GM12864 (cell line): ENCODE measurements at places on chromosomes 7 and 10.
A peak's percentile ranks its signal among the peaks of the same experiment; 100 is the strongest.

- no peak for DNase-seq
Measured at GRCh38 chr7:147245274-147245673, 1128.7 kb downstream of the CNTNAP2 start.

GRCh38 chr10:130550952-130551674 lies 414.9 kb downstream of the GLRX3 start:
- DNase-seq, result no peak

GRCh38 chr10:89992575-89992974 lies 291.2 kb downstream of the KIF20B start:
- no peak for DNase-seq

- no peak for DNase-seq
Measured at GRCh38 chr10:69501657-69502056, 50.4 kb downstream of the TSPAN15 start.

DNA sequence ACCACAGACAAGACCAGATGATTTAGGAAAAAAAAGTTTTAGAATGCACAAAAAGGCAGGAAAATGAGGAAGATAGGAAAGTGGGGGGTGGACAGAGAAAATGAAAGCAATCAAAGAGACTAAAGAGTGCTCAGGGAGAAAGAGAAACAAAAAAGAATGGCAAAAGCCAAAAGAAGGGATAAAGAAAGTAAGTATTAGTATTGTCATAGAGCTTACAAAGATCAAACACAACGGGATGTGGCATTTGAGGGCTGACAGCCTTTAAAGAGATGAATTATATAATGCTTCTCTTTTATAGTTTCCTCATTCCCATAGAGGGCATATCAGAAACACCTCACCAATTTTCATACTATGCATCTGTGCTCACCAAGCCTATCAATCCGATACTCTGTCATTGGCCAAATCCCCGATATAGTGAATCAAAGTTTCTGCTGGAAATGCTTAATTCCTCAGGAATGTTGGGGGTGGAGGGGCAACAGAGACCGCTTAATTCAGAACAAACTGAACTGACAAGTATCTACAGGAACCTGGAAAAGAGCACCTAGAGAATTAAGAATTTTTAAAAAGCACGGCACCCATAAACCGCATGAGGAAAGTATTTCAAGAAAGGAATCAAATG lies 2.7 kb downstream of the COG5 start:
- DNase-seq, result no peak

GRCh38 chr10:77700086-77700485 lies 62.5 kb upstream of the KCNMA1 start:
- no peak for DNase-seq

DNA sequence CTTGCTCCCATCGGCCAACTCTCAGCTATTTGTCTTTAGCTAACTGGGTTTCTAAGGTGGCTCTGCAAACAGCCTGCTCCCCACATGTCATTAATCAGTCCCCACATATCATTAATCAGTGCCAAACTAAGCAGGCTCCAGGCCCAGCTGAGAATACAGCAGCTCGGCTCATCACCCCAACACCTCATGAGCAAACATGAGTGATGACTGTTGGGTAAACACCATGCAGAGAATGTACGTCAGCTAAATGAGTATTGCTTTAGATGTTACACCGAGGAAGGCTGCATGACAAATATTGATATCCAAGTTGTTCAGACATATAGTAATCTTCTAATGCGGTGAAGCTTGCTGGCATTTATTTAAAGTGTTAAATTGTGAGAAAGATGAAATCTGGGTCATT lies 187.5 kb upstream of the AOAH start:
- DNase-seq, result no peak

GRCh38 chr7:47991270-47991669 lies 11.9 kb upstream of the HUS1 start:
- no peak for DNase-seq

DNA sequence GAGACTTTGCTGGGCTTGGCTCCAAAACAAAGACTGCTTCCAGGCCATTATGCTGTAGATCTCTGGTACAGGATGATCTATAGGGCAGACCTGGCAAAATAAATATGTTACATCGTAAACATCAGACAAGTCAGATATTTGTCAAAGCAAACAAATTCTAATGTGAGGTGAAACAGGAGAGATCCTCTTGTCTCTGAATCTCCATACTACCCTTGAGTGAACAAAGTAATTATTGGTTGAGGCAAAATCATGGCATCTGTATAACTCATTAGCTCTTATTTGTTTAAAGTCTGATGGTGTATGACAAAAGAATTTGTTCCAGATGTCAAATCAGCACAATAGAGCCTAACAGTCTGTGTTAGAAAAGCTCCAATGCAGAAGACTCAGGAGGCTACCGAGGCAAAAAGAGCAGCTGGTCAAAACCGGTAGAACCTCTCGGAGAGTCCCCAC lies 1291.5 kb downstream of the TYW1 start:
- DNase-seq, result no peak

GRCh38 chr7:50644586-50644985 lies 79.4 kb upstream of the DDC start:
- no peak for DNase-seq

GRCh38 chr7:147193476-147193875 lies 1076.9 kb downstream of the CNTNAP2 start:
- DNase-seq, result no peak

- no peak for DNase-seq
Measured at GRCh38 chr10:25288181-25288580, 113.4 kb downstream of the GPR158 start.

GRCh38 chr7:120334475-120334874 lies 61.5 kb downstream of the KCND2 start:
- DNase-seq, result peak; percentile 7

GRCh38 chr7:76512941-76513816 lies 2.8 kb downstream of the UPK3B start:
- DNase-seq, result no peak

GRCh38 chr10:81031774-81032173 lies 494.1 kb downstream of the SH2D4B start:
- DNase-seq, result peak; percentile 31

- DNase-seq, result no peak
Measured at GRCh38 chr7:80453699-80454340, 58.0 kb downstream of the GNAT3 start.

- no peak for DNase-seq
Measured at GRCh38 chr7:55191161-55191925, 172.5 kb downstream of the EGFR start.

DNA sequence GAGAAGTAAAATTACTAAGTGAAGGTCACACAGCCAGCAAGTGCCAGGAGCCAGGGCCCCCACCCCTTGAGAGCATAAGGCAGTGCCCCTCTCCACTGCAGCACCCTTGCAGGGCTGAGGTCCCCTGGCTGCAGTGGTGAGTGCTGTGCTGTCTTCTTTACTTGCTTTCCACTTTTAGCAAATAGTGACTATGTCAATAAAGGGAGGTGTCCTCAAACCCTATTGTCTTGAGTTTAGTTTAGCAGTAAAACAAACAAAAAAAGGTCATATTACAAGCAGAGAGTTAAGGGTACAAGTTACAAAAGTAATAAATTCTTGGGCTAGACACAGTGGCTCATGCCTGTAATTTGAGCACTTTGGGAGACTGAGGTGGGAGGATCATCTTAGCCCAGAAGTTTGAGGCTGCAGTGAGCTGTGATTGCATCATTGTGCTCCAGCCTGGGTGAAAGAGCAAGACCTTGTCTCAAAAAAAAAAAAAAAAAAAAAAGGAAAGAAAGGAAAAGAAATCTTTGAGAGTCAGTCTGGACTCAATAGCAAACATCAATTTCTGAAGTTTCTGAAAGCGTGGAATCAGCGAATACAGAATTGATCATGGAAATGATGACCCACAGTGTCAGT lies 39.0 kb upstream of the KIF5B start:
- no peak for DNase-seq

DNA sequence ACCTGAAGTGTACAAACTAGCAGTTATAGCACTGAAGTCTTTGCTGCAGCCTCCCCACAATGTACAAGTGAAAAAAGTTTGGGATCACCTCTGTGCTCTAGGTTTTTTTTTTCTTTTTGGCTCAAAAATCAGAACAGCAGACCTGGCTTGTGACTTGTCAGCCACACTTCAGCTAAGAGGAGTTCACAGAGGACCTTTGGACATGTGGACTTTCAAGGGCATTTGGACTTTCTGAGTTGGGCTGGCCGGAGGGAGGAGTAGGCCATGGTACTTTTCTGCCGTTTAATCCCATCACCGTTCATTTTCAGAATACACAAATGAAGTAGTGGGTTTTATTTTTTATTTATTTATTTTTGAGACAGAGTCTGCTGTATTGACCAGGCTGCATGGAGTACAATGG lies 21.9 kb upstream of the ACSL5 start:
- no peak for DNase-seq

- DNase-seq, result no peak
Measured at GRCh38 chr10:29529146-29529545, 105.6 kb downstream of the SVIL start.

GRCh38 chr7:115694424-115694823 lies 336.1 kb downstream of the TFEC start:
- DNase-seq, result no peak

GRCh38 chr10:70476249-70477035 lies 2.1 kb upstream of the PALD1 start:
- DNase-seq, result no peak

GRCh38 chr10:133418289-133418993 lies 6.0 kb downstream of the SPRN start:
- DNase-seq, result no peak

- DNase-seq, result no peak
Measured at GRCh38 chr7:44320794-44321371, 4.5 kb downstream of the CAMK2B start.

- no peak for DNase-seq
Measured at GRCh38 chr7:69827558-69827957, 229.3 kb downstream of the AUTS2 start.

- DNase-seq, result no peak
Measured at GRCh38 chr7:79683916-79684315, 230.4 kb upstream of the MAGI2 start.

GRCh38 chr10:90193240-90193985 lies 492.0 kb downstream of the KIF20B start:
- DNase-seq, result no peak

GRCh38 chr7:131371411-131371810 lies 43.7 kb downstream of the MKLN1 start:
- no peak for DNase-seq

DNA sequence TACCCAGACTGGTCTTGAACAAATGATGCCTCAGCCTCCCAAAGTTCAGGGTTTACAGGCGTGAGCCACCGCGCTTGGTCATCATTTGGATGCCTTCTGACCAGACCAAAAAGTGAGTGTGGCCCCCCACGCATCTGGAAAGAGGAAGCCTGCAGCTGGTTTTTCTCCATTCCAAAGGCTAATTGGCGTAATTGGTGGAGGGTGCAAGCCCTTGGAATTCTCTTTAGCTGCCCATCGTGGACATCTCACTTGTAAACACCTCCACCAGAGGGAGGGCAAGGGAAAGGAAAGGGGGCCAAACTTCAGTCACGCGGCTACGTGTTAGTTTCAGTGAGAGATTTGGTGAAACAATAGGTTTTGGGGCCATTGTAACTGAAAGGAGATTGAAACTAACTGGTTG lies 4.1 kb upstream of the ARHGAP21 start:
- DNase-seq, result no peak

- no peak for DNase-seq
Measured at GRCh38 chr10:114022766-114023597, 20.7 kb upstream of the ADRB1 start.

GRCh38 chr7:33412331-33412730 lies 283.0 kb downstream of the BBS9 start:
- DNase-seq, result no peak

- DNase-seq, result no peak
Measured at GRCh38 chr7:94908323-94909178, 1.2 kb downstream of the PPP1R9A start.

DNA sequence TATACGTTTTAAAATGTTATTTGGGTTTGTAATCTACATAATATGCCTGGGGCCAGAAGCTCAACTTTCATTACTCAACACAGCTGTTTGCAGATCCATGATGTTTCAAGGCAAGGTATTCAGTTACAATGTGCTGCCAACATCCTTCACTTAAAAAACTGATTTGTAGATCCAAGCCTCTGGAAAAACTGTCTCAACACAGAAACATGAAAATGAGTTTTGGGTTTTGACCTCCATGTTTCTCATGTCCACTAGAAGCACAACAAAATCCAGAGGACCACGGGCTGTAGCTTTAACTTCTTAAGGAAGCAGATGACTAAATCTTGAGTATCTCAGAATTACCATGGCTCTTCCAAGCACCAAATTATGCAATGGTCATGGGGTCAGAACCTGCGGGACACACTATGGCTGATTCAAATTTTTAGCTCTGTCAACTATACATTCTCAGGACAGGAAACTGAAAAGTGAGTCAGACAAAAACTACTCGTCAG lies 247.1 kb upstream of the GRB10 start:
- DNase-seq, result no peak

DNA sequence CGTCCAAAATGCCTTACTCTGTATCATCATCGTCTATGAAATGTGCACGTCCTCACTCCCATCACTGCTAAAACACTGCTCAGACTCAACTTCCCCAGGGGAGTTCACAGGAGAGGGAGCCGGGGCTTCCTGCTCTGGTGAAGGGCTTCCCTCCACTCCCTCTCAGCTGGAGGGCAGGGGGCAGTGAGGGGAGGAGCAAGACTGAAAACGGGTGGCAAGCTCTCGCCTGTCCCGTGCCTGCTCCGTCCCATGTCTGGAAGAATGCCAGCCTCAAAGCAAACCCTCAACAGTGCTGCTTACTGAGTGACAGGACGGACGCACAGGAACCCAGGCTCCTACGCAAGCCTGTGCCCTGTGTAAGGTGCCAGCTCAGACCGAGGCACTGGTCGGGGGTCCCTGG lies 25.1 kb downstream of the PRKAG2 start:
- DNase-seq, result no peak

- DNase-seq, result no peak
Measured at GRCh38 chr7:3942816-3943745, 642.0 kb downstream of the SDK1 start.
